ENCODE measurements at places on chromosomes 11 and 22.

DNA sequence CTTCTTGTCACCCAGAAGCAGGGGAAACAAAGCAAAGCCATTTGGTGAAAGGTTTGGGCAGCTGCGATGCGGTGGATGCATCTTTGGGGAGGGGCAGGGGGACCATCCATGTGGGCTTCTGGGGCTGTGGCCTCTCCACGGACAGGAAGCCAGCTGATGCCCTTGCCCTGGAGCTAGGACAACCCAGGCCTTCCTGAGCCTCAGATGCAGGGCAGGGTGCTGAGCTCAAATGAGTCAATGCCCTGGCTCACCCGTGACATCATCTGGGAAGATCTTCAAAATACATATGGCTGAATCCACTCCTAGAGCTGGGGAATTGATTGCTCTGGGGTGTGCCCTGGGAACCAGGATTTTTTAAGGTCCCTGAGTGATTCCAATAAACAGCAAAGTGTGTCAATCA is 1418.2 kb downstream of the TBC1D22A start:
- no peak for DNase-seq

GRCh38 chr11:128491195-128491936 is 96.0 kb downstream of the ETS1 start:
- DNase-seq: no peak

- DNase-seq: no peak
These were observed 70.1 kb downstream of the ARL14EP start for GRCh38 chr11:30393012-30393411.

DNA sequence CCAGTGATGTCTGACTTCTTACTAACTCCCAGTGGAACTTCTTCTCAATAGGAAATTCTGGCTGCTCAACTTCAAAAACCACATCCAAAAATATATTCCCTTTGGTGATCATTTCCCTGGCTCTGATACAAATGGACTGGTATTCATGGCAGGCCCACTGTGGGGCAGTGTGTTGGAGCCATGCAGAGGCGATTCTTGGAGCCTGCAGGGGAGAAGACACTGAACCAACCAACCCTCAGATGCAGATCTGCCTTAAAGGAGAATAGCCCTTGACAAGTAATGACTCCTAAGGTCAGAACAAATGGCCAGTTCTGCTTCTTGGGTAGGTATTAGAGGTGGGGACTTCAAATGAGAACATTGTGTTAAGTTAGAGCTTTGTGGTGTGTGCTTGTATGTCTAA is 12.2 kb downstream of the OR4D9 start:
- DNase-seq: no peak

GRCh38 chr22:17890245-17890671 is 116.0 kb upstream of the BID start:
- DNase-seq: no peak

DNA sequence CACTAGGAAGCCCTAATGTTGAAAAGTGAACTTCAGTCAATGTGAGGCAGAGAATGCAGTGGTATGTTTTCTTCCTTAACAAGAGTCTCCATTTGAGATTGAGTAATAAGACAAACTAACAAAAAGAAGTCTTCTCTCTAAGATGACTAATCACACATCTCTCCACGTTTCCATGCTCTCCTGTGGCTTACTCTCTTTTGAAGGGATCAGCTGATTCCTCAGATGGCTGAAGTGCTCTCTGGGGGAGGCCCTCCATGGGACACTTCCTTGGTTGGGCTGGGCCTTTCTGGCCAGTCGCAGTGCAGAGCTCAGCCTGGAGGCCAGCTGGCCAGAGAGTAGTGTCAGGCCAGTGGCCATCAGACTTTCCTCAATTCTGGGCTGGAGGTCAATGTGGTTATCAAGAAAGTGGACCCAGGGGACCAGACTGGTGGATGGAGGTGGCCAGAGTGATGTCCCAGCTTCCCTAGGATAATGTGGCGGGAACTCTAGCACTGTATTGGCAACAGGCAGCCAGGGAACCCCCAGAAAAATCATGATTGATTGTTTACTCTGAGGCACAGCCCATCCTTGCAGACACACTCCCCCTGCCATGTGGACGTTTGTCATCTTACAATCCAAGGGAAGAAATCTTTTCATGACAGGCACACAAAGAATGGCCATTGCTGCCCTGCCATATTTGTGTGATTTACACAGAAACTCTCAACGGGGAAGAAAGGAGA is 14.5 kb downstream of the CSRP3 start:
- DNase-seq: no peak

DNA sequence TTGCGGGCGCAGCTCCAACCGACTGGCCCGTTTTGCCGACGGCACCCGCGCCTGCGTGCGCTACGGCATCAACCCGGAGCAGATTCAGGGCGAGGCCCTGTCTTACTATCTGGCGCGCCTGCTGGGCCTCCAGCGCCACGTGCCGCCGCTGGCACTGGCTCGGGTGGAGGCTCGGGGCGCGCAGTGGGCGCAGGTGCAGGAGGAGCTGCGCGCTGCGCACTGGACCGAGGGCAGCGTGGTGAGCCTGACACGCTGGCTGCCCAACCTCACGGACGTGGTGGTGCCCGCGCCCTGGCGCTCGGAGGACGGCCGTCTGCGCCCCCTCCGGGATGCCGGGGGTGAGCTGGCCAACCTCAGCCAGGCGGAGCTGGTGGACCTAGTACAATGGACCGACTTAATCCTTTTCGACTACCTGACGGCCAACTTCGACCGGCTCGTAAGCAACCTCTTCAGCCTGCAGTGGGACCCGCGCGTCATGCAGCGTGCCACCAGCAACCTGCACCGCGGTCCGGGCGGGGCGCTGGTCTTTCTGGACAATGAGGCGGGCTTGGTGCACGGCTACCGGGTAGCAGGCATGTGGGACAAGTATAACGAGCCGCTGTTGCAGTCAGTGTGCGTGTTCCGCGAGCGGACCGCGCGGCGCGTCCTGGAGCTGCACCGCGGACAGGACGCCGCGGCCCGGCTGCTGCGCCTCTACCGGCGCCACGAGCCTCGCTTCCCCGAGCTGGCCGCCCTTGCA is 1.0 kb downstream of the FJX1 start:
- no peak for DNase-seq

GRCh38 chr11:105811242-105811641 is 201.4 kb downstream of the GRIA4 start:
- DNase-seq: no peak

DNA sequence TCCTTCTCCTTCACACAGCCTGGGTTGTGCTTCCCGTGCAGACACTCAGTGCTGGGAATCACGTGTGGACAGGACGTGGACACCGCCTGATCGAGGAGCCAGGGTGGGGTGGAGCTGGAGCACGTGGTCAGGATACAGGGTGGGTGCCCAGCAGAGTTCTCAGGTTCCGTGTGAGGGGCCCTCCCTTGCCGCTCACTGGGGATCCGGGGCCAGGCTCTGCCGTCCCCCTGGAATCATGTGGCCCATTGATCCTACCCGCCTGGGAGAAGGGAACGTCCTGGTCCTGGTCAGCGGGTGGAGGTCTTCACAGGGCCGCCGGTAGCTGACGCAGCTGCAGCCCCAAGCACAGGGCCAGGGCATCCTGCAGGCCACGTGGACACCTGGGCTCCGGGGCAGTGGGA is 397.7 kb downstream of the TBC1D22A start:
- no peak for DNase-seq

DNA sequence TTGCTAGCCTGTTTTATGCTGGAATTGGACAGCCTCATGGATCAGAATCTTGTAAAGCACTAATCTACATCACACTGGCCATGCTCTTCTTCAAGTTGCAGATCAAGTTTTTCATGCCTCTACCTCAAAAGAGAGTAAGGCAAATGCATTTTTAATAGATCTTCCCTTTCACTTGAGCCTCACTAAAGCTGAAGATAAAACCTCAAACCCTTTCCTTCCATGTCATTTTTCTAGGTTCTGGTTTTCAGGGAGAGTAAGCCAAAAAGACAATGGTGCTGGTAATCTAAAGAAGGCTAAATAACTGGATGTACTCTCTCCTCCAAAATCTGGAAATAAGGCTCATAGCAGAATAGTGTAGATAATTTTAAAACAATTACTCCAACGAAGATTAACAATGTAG is 28.3 kb downstream of the POU2AF1 start:
- DNase-seq: no peak

DNA sequence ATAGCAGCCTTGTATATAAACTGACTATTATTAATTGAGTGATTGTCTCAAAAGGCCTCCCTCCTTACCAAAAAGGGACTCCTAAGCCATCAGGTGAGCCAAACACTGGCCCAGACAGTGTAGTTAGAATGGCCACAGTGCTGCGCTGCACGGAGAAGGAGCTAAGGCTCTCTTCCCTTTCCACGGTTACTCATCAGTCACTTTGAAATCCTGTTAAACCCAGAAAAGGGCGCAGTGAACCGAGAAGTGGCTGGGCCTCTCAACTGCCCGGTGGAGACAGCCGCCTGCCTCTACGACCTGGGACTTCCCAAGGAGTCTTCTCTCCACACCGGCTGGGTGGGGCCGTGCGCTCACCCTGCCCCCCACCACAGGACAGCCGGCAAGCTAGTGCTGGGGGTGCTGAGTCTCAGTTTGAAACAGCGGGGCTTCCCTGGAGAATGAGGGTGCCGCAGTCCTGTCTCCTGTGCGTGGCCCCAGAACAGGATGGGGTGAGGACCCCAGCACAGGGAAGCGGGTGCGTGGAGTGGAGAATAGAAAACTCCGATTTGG is 1.3 kb downstream of the MYH9 start:
- DNase-seq: peak; percentile 34

GRCh38 chr11:115585361-115586024 is 81.3 kb upstream of the CADM1 start:
- no peak for DNase-seq

DNA sequence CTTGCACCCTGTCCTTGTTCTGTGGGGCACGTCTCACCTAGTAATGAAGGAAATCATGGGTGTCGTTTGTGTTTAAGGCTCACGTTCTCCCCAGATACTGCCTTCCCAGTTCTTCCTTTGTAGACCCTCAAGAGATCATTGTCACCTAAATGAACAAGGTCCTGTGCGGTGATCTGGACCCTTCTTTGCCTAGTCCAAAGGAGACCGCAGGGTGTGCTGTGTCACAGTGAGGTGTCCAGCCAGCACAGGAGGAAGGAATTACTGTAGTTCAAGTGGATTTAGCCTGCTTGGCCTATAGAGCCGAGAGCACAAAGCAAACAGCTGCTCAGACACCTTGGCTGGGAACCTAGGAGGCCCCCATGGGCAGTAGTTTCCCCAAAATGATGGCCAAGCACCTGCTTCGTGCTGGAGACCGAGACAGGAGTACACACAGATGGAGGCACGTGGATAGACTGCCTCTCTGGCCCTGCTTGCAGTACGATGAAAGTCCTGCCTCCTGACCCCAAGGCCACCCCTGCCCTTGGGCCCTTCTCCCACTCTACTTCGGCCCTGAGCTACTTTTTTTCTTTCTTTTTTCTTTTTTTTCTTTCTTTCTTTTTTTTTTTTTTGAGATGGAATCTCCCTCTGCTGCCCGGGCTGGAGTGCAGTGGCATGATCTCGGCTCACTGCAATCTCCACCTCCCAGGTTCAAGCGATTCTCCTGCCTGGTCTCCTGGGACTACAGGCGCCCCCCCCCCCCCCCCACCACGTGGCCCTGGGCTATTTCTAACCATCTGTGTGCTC is 19.4 kb upstream of the PPFIA1 start:
- DNase-seq: no peak

DNA sequence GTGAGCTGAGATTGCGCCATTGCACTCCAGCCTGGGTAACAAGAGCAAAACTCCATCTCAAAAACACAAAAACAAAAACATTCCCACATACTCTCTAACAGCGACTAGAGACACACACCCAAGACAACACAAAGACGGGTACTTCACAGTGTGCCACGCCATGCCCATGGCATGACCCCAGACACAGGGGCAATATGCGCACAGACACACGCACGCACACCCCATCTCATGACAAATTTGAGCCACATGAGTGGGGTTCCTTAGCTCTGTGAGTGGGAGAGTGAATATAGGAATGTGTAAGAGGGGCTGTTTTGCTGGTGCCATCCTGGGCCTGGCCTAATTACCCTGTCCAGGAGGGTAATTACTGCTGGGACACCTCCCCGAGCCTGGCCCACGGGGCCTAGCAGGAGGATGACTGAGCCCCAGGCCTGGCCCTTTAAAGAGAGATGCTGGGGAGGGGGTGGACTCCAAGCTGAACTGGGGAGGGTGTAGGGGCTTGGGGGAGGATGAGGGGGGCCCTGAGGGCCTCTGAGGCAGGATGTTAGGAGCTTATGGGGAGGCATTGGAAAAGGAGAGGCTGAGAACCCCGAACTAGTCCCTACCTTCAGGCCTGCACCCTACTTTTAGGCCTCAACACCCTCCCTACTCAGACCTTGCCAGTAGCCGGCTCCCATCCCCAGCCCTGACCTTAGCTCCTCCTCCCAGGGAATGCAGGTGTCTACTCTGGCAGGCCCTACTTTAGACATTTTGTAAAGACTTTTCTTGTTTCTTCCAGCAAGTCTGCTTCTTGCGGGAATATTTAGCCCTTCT is 1.5 kb downstream of the LTBP3 start:
- peak; percentile 1 for DNase-seq

Data from effector CD4-positive, alpha-beta T cell (primary cell).